Activated CD4-positive, alpha-beta memory T cell treated with anti-CD3 and anti-CD28 coated beads for 36 hours (primary cell): ENCODE measurements at places on chromosomes 3 and 15.

- no peaks in the 10 kb centered on the region for H3K4me1 ChIP-seq
- no peak overlapping the region for H3K27ac ChIP-seq
- DNase-seq, result no peak
- no peaks in the 10 kb centered on the region for H3K36me3 ChIP-seq
- H3K4me3 ChIP-seq, result no peak overlapping the region
These were observed 141.3 kb upstream of the PDZRN3 start for GRCh38 chr3:73765878-73766545.

DNA sequence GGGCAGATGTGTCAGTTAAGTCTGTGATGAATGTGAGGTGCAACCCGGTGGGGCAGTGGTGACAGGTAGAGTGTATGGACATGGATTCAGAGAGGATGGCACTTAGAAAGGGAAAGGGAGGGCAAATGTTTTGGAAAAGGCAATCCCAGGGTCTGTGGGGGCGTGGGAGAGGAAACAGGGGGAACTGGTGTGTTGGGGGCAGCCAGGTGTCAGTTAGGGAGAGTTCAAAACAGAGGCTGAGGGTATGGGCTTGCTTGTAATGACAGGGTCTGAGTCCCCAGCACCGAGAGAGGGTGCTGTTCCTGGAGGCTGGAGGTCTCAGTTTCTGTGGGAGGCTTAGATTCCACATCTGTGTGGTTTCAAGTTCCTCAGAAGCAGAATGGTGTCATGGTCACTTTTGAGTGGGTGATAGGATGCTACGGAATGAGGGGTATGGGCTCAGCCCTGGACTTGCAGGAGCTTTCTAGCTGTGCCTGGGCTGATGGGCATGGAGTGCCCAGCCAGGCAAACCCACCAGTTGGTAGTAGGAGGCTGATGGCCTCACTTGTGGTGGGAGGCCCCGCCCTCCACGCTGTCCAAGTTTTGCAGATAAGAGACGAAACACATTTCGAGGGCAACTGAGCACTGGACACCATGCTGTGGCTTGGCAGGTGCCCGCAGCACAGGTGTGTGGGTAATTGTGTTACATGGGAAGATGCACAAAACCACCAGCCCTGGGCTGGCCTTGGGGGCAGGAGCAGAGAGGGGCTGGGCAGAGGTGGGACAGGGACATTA is 209.4 kb downstream of the RPLP1 start:
- no peak overlapping the region for H3K4me3 ChIP-seq
- H3K36me3 ChIP-seq, result no peaks in the 10 kb centered on the region
- DNase-seq, result no peak

- H3K27me3 ChIP-seq, result no peaks in the 10 kb centered on the region
- H3K36me3 ChIP-seq, result peaks cover 1% of the 10 kb centered on the region
- H3K4me1 ChIP-seq, result peaks cover 2% of the 10 kb centered on the region
- no peak for DNase-seq
These were observed 37.4 kb downstream of the TXNRD3 start for GRCh38 chr3:126617571-126617970.

GRCh38 chr3:129014148-129014547 is 13.0 kb downstream of the EFCC1 start:
- H3K27me3 ChIP-seq, result no peaks in the 10 kb centered on the region
- no peak for DNase-seq
- H3K36me3 ChIP-seq, result no peaks in the 10 kb centered on the region
- peaks cover 34% of the 10 kb centered on the region for H3K4me1 ChIP-seq
- H3K27ac ChIP-seq, result no peak overlapping the region

GRCh38 chr3:76177610-76178009 is 392.3 kb upstream of the ZNF717 start:
- DNase-seq, result no peak
- no peak overlapping the region for H3K27ac ChIP-seq
- H3K4me1 ChIP-seq, result no peaks in the 10 kb centered on the region
- no peak overlapping the region for H3K4me3 ChIP-seq
